ENCODE measurements at places on chromosomes 2 and 18.

- no peak for DNase-seq
These were observed 194.7 kb downstream of the RAB3GAP1 start for GRCh38 chr2:135246711-135247270.

DNA sequence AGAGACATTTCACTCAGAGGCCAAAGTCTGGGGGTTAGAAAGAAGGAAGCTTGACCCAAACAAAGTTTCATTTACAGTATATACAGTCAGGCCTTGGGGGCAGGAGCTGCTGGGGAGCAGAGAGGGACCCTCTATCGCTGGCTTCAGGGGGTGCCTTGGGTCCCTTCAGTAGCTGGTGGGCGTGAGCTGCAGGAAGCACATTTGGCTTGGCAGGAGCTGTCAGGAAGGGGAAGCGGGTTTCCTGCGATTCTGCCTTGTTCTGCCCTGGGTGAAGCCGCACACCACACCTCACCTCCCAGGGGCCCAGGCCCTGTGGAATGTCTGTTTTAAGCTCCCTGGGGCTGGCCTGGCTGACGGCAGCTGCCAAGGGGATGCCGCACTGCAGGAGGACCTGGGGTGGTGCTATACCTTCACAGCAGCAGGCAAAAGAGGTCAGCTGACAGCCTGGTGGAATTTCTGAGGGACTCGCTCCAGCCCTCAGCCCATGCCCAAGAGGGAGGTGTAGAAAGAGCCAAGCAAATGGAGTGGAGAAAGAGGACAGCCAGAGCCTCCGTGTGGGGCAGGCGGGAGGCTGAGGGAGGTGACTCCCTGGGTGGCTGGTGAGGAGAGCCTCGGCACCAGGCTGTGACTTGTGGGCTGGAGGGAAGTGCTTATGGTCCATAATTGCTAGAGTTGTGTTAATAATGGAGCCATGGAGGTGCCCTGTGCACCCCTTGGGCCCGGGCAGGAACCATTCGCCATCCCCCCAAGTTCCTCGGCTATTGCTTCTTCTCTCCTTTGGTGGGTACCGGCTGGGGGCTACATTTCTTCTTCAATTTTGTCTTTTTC, 43.9 kb downstream of the PSD4 start:
- no peak for DNase-seq

GRCh38 chr18:22176420-22177326, 7.3 kb downstream of the GATA6 start:
- no peak for DNase-seq

DNA sequence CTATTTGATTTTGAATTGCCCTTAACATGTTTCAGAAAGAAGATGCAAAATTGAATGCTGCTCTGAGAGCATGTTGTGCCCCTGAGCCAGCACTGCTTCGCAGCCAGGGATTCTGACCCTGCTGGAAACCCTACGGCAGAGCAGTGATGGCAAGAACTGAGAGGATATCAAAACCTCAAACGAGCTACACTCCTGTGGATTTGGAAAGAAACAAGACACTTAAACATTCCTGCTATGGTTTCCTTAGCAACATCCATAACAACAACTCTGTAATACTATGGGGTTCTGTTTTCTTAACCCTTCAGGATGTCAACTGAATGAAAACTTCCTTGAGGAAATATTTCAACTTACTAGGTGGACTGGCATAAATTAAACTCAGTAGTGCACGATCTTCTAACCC, 649.1 kb downstream of the NYAP2 start:
- DNase-seq = peak; percentile 9

GRCh38 chr2:1823187-1824169, 79.2 kb upstream of the PXDN start:
- DNase-seq = no peak

DNA sequence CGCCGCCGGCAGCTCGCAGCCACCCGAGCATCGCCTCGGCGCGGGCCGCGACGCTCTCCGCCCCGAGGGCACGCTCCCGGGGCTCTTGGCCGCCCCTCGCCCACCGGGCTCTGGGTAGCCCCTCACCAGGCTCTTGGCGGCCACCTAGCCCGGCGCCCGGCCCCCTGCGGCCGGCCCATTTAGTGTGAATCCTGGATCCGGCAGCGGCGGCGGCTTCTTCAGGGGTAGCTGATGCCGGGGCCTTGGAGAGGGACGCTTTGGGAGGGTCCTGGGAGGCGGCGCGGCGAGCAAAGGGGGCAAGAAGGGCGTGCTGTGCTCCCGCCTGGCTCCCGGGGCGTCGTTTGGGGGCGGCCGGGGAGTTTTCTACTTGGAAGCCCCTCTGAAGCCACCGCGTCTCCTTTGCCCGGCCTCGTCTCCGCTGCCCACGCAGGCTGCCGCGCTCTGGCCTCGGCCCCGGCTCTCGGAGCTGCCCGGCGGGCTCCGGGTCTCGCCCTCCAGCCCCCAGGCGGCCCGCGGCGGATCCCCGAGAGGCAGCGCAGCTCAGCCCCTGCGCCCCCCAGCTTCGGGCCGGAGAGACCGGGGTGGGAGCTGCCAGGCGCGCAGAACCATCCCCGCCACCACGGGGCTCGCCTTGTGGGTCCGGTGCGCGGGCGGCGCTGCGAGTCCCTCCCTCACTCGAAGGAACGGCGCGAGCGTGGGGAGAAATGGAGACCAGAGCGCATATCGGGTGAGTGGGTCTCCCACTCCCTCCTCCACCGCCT, 509 bp downstream of the PIEZO2 start:
- peak; percentile 49 for DNase-seq

GRCh38 chr18:2412996-2413751, 158.1 kb downstream of the METTL4 start:
- DNase-seq = no peak

DNA sequence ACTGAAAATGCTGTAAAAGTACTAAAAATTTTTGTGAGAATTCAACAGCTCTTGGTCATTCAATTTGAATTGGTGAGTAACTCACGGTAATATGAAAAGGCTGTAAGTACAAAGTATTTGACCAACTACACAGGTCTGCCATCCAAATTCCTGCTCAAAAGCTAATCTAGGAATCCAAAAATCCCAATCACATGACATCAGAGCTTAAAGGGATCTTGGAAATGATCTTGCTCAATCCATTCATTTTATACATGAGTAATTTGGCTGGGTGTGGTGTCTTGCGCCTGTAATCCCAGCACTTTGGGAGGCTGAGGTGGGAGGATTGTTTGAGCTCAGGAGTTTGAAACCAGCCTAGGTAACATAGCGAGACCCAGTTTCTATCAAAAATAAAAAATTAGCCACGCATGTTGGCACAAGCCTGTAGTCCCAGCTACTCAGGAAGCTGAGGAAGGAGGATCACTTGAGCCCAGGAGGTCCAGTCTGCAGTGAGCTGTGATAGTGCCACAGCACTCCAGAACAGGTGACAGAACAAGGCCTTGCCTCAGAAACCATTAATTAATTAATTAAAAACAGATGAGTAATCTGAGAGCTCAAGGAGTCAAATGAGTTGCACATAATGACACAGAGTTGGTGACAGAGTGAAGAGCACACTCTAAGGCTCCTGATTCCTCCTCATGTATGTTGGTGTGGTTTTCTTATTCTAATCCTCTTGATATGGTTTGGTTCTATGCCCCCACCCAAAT, 19.8 kb downstream of the SPIRE1 start:
- peak; percentile 52 for DNase-seq

GRCh38 chr18:11581286-11581685, 28.1 kb upstream of the SLC35G4 start:
- no peak for DNase-seq

DNA sequence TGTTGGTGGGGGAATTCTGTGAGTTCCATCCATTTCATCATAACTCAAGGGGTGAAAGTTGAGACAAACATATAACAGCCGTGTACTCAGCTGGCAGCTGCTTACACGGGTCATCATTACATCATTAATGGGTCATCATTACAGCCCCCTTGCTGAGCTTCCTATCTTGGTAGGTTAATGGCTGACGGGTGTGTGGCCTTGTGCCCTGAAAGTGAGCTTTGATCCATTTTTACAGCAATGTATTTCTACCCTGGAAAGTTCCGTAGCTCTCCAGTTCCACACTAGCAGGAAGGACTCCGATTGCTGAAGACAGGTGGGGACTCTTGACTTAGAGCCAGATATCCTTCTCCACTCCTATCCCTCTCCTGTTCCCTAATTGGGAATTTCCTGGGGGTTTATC, 105.2 kb upstream of the DLX2 start:
- no peak for DNase-seq

DNA sequence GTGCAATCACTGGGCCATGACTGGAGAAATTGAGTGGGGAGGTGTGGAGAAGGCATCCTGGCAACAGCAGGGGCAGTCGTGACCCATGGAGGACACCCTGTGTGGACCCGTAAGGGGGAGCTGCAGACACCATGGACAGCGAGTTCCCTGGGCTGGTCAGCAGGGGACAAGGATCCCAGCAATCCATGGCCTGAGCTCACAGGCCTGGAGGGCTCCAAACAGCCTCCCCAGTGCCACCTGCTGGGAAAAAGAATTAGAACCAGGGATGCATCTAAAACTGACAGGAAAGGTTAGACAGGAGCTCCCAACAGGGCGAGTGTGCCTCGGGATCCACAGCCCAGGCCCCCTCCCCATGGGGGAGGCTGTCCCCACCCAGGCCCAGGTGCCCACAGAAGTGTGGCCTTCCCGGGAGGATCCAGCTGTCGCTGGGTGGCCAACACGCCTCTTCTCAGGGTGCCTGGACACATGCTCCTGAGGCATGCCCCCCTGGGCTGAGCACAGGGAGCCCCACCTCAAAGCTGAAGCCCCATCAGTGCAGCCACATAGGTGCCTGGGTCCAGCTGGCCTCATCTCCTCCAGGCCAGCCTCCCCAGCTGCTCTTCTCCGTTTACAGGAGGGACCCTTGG, 20.5 kb upstream of the KIF1A start:
- peak; percentile 92 for DNase-seq

- DNase-seq = no peak
These were observed 17.8 kb downstream of the RASGRP3 start for GRCh38 chr2:33494155-33494779.

DNA sequence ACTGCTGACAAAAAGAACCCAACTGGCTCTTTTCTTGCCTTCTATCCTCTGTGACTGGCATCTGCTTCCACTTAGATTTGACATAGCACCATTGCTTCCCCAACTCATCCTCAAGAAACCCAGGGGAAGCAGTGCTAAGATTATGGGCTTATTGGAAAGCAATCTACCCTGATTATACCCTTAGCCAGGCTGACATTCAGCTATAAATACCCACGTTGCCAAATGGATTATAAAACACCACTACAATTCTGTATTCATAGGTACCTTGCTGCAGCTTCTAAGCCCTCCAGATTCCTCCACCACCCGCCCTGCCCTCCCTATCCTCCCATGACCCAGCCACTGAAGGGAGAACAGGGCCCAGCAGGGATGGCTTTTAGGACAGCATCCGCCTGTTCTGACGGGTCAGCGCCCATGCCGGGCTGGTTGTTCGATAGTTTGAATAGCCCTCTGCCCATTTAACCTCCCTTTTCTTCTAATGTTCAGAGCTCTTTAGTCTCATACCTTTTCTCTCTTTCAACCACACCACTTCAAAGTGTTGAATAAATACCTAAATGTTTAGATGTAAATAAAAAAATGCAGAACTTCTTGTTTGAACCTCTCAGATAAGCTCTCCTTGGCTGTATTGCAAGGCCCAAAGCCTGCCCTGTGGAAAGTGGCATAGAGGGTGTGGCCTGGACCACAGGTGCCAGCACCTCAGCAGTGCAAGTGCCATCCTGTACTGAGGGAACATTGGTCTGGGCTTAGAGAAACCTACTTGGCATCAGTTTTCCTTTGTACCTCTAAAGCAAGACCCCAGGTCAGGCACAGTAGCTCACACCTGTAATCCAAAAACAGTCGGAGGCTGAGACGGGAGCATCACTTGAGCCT, 86.6 kb upstream of the RGPD5 start:
- no peak for DNase-seq

DNA sequence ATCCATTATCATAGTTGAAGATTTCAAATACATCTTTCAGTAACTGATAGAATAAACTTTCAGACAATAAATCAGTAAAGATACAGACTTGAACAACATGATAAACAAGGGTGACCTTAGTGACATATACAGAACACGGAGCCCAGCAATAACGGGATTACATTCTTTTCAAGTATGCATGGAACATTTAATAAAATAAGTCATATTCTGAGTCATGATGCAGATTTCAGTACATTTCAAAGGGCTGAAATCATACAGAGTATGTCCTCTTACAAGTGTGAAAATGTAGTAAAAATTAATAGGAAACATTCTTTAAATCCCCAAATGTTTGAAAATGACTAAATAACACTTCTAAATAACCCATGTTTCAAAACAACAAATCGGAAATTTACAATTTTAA, 17.2 kb upstream of the KLHL29 start:
- DNase-seq = no peak

DNA sequence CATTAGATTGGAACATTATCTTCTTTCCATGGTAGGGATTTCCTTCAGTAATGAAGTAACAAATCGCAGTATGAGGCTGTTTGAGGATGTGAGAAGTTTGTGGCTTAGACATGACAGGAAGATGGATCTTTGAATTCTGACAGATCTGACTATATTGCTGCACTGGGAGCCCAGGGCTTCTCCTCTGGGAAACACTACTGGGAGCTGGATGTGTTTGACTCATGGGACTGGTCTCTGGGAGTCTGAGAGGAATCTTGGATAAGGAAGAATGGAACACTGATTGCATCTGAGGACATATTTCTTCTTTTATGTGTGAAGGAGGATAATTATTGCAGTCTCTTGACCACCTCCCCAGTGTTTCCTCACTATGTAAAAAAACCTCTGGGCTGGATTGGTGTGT, 77.2 kb upstream of the ST6GAL2 start:
- DNase-seq = no peak

DNA sequence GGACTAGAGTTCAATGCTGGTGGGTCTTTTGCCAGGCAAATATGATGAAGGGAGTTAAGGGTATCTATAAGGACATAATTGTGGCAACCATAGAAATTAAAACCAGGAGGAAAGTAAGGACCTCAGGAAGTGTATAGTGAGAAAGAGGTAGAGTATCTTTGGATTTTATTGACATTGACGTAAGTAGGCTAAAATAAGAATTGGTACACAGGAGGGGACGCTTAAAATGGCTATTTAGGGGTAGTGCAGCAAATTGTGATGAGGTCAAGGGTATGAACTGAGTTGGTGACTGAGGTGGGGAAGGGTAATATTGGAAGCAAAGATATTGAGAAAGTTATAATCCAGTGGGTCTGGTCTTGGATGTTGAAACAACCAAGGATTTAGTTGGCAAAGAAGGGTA, 42.7 kb downstream of the MARCHF7 start:
- DNase-seq = no peak

All from AG20443 (cell line).